HCEC 1CT (cell line): ENCODE measurements at places on chromosomes 11 and 22.

DNA sequence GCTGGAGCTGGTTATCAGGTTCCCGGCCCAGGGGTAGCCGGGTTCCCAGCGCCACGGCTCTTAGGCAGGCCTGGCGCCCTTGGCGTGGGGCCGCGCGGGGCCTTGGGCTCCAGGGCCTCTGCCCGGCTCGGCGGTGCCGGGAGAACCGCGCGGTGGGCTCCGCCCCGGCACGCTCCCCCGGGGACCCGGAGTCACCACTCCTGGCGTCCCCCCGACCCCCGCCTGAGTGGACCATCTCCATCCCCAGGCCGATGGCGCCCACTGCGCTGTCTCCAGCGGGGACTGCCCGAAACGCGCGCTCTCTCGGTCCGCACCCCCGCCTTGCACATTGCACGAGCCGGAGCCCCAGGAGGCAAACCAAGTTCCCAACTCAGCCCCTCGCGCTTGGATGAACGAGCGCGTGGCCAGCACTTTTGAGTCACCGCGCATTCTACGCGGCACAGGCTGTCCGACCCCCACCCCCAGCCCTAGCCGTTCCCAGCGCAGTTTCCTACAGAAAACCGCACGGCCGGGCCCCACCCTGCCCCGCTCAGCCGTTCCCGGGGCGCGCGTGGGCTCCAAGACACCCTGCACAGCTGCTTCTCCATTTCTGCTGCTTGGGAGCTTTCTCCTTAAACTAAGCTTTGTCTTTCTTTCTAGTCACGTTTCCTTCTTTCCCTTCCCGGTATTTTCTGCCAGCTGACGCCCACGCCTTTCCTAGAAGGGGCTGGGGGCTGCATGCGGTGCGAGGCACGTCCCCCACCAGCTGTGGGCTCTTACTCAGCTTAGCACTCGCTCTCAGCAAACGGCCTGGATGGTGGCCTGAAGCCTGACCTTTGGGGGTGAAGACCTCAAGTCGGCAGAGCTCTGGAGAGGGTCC, 650 bp upstream of the CHID1 start:
- DNase-seq = peak; percentile 52

DNA sequence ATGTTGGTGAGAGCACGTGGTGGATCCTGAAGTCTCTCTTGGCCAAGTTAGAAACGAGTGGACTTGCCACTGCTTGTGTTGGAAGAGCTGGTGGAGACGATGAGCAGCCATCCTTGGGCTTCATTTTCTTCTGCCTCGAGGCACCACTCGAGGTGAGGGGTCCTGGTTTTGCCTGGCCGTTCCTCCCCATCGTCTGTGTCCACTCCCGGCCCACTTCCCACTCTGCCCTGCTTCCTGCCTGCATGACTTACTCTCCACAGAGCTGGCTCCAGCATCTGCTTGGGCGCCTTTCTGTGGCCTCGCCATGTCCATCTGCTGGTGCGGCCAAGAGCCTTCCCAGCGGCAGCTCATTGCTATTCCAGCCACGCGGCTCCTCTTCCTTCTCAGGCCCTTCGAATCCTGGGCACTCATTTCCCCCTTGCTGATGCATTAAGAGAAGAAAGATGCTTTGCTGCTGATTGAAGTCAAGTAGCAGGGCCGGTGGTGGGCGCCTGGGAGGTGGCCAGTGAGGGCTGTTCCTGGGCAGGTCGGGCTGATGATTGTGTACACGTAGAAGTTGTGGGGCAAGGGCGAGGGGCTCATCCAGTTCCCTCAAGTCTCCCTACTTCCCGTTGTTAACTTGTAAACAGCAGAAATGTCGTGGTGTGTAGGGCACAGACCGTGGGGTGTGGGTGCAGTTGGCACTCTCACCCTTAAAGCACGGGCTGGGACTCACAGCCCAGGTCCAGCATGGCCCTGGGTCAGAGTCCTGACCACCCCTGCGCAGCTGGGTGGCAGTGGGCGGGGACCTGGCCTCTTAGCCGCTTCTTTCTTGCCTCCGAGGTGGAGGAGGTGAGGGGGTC, 292.0 kb downstream of the TBC1D22A start:
- DNase-seq = no peak

DNA sequence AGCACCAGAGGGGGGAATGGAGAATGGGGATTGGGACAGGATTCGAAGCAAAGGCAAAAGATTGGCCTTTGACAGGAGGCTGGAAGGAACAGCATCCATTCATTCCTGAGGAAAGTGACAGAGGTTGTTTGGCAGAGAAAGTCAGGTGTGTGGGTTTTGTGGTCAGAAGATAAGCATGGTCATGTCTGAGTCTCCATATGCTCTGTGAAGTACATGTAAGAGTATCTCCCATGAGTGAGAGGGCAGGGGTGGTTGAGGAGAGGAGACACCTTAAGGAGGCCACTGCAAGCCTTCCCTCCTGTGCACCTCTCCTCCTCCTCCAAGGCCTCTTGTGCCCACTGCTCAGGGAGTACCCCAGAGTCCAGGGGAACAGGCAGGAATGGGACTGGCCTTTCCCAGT, 1.9 kb upstream of the NLRP10 start:
- no peak for DNase-seq

GRCh38 chr22:37578002-37578401, 1.9 kb downstream of the LGALS2 start:
- no peak for DNase-seq
